ENCODE measurements at places on chromosomes 6 and 20. TPM values are rescaled to one million over a fixed set of nuclear protein-coding genes. Genes with fewer than 3 reads are reported as not detected.

DNA sequence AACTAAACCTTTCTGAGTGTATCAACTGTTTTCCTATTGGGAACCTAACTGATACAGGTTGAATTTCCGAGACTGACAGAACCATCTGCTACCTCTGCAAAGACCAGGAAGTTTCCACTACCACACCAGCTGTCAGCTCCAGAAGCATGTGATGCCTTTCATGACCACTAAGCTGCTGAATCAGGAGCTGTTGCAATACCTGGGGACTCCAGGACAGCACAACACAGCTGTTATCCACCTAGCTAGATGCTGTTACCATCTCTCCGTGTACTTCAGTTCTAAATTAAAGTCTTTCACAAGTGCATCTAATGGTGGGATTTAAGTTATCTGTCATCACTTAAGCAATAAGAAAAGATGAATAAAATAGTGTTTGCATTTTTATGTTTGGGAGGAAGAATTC lies 158.2 kb upstream of the IMPG1 start:
- DNase-seq = no peak

GRCh38 chr6:106159531-106159940 lies 73.4 kb downstream of the PRDM1 start:
- DNase-seq = peak; percentile 93

- DNase-seq = no peak
These were observed 22.1 kb upstream of the KCNK5 start for GRCh38 chr6:39251406-39251805.

- DNase-seq = peak; percentile 10
These were observed 84.1 kb downstream of the SLC23A2 start for GRCh38 chr20:4916971-4917881.

- no peak for DNase-seq
These were observed 131.5 kb downstream of the INSM1 start for GRCh38 chr20:20499439-20499838.

DNA sequence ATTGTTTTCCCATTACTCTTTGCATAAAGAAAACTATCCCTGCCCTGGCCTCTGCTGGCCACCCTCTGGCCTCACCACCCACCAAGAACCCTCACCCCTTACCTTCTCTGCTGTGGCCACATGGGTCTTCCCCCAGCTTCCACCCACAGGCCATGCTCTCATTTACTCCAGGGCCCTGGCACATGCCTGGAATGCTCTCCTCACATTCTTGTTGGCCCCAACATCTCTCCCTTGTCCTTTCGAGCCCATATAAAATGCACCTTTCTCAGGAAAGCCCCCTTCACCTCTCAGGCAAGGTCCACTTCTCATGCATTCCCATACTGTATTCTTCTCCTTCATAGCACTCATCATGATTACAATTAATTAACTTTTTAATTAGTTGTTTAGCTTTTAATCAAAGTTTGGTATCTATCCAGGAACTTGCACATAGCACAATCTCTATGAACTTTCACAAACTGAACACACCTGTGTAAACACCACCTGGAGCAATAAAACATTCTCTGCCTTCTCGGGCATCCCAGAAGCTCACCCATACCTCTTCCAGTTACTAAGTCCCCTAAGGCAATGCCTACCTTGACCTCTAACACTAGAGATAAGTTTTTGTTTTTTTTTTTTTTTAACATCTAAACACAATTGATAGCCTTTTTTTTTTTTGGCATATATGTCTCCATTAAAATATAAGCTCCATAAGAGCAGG lies 617.2 kb downstream of the PTPRT start:
- no peak for DNase-seq

- peak; percentile 62 for DNase-seq
These were observed 765 bp upstream of the GMDS start for GRCh38 chr6:2245877-2246863.

Gene NR2E1
- total RNA-seq = not detected

Gene FILIP1
- total RNA-seq = under 0.01 TPM

Gene CDH22
- not detected for total RNA-seq

Gene DSP
- total RNA-seq = 23.6 TPM

Gene RNF39
- not detected for total RNA-seq

Gene BEND6
- total RNA-seq = 10.6 TPM

Gene KCNB1
- not detected for total RNA-seq
